ENCODE measurements at places on chromosomes 3 and 15.
A peak's percentile ranks its signal among the peaks of the same experiment; 100 is the strongest.

DNA sequence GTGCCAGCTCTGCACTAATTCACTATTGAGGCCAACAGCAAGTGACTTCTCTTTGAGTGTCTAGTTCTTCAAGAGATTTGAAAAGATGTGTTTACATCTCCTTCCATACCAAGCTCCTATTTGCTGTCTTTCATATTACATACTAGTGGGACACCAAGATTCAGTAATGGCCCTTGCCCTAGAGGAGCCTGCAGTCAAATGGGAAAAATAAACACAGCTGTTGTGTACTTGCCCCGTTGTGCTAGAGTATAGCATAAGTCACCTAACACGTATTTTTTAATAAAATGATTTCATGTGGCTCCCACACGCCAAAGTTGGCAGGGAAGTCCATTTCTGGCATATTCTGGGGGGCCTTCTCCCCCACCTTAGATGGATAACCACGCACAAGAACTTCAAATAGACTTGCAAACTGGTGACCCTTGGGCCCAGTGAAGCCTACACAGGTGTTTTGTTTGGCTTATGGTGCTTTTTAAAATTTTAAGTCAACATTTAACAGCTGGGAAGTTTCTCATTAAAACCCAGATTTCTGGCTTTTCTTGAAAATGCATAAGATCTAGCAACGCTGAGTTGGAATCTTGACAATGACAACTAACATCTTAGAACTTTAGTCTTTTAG lies 95.3 kb upstream of the LPP start:
- DNase-seq = no peak

DNA sequence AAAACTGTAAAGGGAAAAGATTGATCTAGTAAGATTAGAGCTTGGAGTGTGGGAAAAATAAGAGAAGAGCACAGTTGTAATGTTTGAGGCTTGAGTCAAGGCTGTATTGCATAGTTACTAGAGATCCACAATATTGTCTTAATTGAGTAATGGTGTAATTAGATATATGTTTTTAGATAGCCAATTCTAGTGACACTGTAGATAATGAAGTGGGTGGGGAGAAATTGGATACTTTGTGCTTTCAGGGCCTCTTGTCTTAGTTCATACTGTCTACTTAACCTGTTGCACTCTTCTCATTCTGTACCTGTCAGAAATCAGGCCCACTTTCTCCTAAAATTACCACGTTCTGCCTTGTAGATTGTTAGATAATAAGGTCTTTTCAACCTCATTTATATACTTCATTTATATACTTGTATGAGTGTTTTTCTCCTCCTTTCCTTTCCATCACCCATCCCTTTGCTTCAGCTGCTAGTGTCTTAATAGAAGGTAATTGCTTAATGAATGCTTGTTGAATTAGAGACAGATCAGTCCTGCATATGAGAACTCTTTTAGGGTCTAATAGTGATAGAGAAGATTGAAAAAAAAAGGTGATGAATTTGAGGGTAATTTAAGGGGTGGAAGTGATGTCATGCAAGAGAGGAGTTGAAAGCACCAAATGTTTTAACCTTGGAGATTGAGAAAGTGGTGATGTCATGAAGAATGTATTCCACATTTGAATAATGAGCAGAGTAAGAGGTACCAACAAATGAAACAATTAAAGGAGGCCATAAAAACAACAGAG lies 32.0 kb downstream of the PIK3CA start:
- no peak for DNase-seq

DNA sequence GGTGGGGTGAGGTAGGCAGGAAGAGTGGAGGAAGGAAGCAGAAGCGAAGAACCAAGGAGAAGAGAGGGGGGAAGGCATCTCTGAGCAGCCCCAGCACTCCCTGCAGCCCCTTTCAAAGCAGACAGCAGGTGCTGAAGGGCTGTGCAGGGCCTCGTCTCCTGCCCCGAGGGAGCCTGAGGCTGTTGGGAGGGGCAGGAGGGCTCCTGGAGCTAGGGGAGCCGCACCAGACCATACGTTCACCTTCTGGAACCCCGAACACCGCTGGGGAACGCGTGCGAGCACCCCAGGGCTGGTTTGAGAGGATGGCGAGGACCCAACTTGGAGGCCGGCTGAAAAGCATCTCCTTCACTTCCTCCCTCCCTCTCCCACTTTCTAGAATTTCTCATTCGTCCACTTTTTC lies 259.8 kb downstream of the FAM43A start:
- no peak for DNase-seq

DNA sequence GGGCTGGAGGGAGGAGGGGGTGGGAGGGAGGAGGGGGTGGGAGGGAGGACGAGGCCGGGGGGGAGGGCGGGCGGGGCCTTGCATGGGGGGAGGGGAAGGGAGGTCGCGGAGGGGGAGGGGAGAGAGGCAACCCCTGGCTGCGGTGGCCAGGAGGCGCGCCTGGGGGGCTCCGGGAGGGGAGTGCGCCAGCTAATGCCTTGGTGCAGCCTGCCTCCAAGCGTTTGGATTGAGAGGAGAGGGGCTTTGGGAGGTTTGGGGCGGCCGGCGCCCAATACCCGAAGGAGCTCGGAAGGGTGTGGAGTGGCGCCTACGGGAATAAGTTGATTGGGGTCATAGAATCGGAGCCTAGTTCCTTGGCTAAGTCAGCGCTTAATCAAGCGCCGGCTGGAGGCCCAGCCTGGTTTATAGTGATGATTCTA lies 557 bp downstream of the TFG start:
- peak; percentile 11 for DNase-seq

GRCh38 chr3:38509732-38510131 lies 13.6 kb downstream of the EXOG start:
- no peak for DNase-seq

DNA sequence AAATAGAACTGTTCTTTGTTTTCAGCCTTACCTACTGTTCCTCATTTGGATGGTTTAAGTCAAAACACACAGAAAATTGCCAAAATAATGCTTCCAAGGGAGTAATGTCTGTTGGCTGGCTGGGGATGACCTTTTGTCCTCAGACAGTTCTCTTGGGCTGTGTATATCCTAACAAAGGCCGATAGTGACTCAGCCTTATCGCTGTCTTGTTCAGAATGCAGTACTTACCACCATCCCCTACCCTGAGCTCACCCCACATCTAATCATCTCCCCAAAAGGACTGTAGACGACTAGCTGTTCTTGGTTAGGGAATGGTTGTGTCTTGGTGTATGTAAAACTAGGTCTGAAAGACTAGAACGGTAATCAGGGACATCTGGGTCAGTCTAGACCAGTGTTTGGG lies 35.0 kb downstream of the RAB11A start:
- DNase-seq = no peak

- DNase-seq = no peak
Measured at GRCh38 chr3:176595307-176595706, 602.0 kb downstream of the TBL1XR1 start.

DNA sequence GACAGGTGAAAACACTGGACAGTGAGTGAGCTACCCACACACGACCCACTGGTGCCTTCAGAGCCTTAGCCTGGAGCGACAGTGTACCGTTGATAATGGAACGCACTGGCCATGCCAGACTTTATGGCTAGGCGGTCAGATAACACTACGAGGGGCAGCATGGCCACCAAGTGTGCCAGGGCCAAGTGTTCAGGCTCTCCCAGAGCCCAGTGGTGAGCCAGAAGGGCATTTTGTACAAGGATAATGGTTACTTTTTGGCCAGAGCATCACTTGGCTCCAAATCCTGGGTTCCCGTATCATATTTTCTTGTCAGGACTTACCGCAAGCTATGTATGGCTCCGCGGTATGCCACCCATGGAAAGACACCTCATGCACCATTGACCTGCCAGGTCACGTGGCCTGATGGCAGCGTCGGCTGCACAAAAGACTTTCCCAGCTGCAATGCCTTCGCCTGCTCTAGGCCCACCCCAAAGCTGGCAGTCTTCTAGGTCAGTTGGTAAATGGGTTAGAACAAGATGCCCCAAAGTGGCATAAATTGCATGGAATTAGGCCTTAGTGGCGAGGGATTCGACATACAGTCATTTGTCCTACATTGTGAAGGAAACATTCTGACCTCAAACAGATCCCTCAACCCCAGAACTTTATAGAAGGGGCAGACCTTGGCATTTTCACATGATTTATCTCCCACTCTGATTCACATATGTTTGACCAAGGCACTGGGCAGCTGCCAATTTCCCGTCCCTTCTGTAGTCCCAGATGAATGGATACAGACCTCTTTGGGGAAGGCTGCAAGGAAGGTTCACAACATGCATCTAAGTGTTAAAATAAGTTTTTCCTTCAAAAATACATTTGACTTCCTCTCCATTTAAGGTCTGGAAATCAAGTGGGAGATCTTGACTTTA lies 12.2 kb upstream of the SLC28A1 start:
- DNase-seq = no peak

DNA sequence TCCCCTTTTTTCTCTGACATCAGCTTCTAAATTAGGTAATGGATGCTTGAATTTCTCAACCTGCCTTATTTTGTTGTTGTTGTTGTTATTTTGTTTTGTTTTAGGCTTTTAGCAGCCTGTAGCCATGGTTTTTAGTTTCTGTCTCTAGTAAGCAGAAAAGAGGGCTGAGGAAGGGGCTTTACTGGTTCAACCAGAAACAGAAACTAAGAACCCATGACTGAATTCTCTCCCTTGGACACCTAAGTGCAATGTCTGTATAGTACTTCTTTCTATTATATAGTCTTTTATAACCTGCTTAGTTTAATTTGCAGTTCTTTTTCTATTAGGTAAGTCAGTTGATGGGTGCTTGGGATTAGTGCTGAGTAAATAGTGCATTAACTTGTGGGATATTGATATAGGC lies 129.0 kb downstream of the BBX start:
- DNase-seq = no peak

GRCh38 chr3:183792976-183793375 lies 32.4 kb downstream of the MAP6D1 start:
- no peak for DNase-seq

- no peak for DNase-seq
Measured at GRCh38 chr15:78453447-78453846, 15.4 kb downstream of the IREB2 start.

GRCh38 chr15:95041297-95041696 lies 809.9 kb downstream of the MCTP2 start:
- no peak for DNase-seq

- DNase-seq = no peak
Measured at GRCh38 chr15:26126819-26127387, 263.8 kb upstream of the ATP10A start.

- no peak for DNase-seq
Measured at GRCh38 chr3:88987776-88988175, 119.6 kb upstream of the EPHA3 start.

DNA sequence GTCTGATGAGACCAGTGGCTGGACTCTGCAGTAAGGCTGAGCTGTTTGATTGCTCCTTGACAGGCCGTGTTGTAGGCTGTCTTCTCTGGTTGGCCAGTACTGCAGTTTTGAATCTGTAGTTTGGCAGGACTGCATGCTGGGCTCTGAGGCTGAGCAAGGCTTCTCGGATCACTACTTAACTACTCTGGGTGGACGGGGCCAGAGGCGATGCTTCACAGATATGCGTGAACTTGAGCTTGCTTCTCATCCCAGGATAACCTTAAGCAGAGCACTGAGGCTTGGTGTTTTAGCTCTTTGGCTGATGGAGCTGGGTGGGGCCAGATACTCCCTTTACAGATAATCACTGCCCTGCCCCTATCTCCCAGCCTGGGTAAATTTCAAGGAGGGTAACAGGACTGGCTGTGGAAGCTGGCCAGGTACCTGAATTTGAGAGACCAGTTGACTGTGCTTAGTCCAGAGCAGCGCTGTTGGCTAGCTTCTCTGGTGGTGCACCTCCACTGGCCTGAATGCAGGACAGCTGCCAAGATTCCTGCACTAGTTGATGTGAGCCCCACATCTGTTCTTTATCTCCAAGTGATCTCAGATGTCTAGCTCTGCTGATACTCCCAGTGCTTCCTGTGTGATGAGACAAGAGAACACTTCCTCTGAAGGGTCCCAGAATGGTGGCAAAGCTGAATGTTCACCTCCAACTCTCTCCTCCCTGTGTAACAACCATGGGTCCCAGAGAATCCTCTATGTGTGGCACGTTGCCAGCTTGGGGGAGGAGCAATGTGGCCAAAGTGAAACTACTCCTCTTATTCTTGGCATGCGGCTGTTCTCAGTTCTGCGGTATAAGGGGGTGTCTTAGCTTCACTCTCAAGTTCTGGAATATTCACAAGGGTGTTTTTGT lies 37.9 kb downstream of the RPL39L start:
- DNase-seq = peak; percentile 86

DNA sequence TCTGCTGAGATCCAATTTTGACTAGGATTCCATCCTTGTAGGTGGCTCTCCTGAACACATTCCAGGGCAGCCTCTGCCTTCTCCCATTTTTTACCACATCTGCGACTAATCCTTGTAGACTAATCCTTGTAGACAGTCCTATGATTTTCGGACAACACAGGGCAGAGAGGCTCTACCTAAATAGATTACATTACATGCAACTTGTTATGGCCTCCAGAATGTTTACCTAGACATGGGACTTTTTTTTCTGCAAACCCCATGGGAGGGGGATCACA lies 239.3 kb upstream of the WNT5A start:
- DNase-seq = no peak

GRCh38 chr3:55426486-55426885 lies 60.6 kb downstream of the WNT5A start:
- DNase-seq = no peak

GRCh38 chr3:172042136-172042662 lies 2.8 kb downstream of the FNDC3B start:
- DNase-seq = no peak

GRCh38 chr15:69131362-69132220 lies 28.8 kb upstream of the GLCE start:
- no peak for DNase-seq

- no peak for DNase-seq
Measured at GRCh38 chr3:22159004-22159695, 408.1 kb upstream of the ZNF385D start.

GRCh38 chr3:123008840-123009239 lies 18.7 kb downstream of the SEMA5B start:
- no peak for DNase-seq

GRCh38 chr3:100163787-100164186 lies 49.5 kb upstream of the FILIP1L start:
- DNase-seq = no peak

GRCh38 chr15:99408236-99409096 lies 157.2 kb downstream of the LRRC28 start:
- no peak for DNase-seq

GRCh38 chr3:40546816-40547215 lies 22.1 kb downstream of the ZNF621 start:
- peak; percentile 46 for DNase-seq

DNA sequence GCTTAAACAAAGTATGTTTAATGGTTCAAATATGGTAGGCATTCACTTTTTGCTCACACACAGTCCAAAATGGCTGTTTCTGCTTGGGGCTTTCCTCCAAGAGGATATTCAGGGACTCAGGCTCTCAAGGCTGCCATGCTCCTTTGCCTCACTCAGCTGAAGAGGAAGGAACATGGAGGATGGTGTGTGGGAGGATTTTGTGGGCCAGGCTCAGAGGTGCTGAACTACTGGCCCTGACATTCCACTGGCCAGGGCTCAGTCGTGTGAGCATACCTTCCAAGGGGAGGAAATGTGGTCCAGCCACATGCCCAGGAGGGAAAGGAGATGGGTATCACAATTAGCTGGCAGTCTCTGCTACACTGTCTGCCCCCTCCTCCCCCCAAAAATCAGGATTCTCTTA lies 8.7 kb downstream of the PXYLP1 start:
- DNase-seq = no peak
